ENCODE measurements at places on chromosomes 1 and 21. TPM values are rescaled to one million over a fixed set of nuclear protein-coding genes. Genes with fewer than 3 reads are reported as not detected.

RYR2 gene
- total RNA-seq = not detected

C8B gene
- not detected for total RNA-seq

PEAR1 gene
- total RNA-seq = 46.7 TPM

ZSCAN20 gene
- total RNA-seq = 5.0 TPM
